ENCODE measurements at places on chromosomes 1 and 21.

DNA sequence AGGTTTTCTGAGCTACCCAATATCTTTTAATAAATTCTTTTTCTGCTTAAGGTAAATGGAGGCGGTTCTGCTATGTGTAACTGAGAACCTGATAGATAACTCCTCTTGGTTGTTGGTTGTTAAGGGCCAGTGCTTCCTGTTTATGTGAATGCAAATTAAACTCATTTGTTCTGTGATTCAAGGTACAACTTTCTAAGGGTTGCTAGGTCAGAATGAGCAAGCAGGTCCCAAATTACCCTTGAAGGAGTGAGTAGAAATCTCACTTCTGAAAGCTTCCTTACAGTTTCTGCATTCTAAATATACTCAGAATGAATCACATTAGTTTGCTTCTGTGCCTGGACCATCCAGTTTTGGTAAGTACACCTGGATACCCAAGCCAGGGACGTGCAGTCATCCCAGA lies 15.5 kb upstream of the FAM78B start:
- DNase-seq, result no peak

DNA sequence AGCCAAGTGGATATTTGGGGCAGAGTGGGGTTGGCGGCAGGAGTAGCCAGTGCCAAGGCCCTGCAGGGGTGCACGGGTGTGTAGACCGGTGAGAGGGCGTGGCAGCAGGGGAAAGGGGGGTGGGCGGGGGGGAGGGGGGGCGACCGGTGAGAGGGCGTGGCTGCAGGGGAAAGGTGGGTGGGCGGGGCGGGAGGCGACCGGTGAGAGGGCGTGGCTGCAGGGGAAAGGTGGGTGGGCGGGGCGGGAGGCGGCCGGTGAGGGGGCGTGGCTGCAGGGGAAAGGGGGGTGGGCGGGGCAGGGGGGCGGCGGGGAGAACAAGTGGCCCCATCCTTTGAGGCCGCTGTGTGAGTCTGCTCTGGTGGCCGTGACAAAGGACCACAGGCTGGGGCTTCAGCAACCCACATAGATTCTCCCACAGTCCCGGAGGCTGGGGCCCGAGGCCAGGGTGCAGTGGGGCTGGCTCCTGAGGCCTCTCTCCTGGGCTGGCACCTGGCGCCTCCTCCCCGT lies 25.8 kb downstream of the RRP1 start:
- DNase-seq, result no peak

DNA sequence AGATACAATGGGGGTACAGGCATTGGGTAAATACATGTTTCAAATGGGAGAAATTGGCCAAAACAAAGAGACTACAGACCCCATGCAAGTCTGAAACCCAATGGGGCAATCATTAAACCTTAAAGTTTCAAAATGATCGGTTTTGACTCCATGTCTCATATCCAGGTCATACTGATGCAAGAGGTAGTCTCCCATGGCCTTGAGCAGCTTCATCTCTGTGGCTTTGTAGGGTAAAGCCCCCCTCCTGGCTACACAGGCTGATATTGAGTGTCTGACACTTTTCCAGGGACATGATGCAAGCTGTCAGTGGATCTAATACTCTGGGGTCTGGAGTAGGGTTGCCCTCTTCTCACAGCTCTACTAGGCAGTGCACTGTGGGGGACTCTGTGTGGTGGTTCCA lies 286.1 kb downstream of the LRRIQ3 start:
- DNase-seq, result no peak

GRCh38 chr1:106944721-106945120 lies 111.8 kb upstream of the PRMT6 start:
- DNase-seq, result no peak

- no peak for DNase-seq
These were observed 406 bp downstream of the HTR1D start for GRCh38 chr1:23216771-23217420.

- DNase-seq, result no peak
These were observed 514.7 kb downstream of the PLPP3 start for GRCh38 chr1:56064705-56065104.

GRCh38 chr1:168419736-168420135 lies 124.1 kb downstream of the XCL2 start:
- DNase-seq, result no peak

- DNase-seq, result no peak
These were observed 73.9 kb downstream of the NENF start for GRCh38 chr1:212506666-212507065.

GRCh38 chr1:2556277-2556677 lies at the start of gene TNFRSF14:
Gene TNFRSF14 (plus strand): TSS chr1:2556371. CDS start chr1:2556665, 294 bp downstream.
- no peak for DNase-seq

- peak; percentile 33 for DNase-seq
These were observed 2.4 kb upstream of the TARS2 start for GRCh38 chr1:150484861-150485260.

- DNase-seq, result no peak
These were observed 7.0 kb upstream of the C1orf146 start for GRCh38 chr1:92210701-92211100.

- DNase-seq, result peak; percentile 54
These were observed 151.3 kb downstream of the ETS2 start for GRCh38 chr21:38956856-38957571.

DNA sequence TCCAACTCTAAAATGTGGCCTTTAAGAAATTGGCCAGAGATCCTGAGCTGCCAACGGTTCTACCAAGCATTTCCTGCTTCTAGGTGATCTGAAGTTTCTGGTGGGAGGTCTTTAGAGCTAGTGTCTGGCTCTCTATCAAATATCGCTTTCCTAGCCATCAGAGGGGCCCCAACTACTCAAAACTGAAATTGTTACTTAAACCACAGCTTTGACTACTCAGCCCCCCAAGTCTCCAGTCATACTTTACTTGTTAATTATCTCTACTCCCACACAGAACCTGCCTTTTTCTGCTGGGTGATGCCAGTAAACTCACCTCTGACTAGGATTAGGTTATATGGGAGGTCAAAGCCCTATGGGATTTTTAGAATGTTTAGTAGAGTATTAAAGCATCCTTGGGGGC lies 95.1 kb downstream of the FASLG start:
- no peak for DNase-seq

- no peak for DNase-seq
These were observed 66.0 kb upstream of the SLC25A33 start for GRCh38 chr1:9473032-9473807.

DNA sequence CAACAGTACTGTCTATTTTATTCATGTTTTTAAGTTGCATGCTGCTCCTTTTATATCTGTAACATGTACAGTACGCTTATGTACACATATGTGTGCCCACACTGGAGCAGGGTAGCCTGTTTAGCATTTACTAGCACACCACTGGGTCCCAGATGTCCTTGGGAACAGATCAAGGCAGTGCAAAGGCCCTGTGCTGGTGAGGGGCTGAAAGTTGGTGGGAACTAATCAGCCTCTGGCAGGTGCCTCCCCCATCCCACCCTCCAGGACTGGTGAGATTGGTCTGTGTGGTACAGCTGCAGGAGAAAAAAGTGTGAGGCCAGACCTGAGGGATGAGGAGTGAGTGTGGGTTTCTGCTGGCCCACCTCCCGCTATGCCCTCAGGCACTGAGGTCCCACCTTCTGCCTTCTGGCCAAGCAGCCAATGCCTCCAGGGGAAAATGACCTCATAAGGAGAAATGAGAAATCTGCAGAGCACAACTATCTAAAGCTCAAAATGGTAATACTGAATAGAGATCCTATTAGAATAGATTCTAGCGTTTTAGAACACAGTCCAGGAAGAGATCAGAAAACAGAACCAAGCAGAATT lies 58.9 kb downstream of the POFUT2 start:
- DNase-seq, result no peak

- no peak for DNase-seq
These were observed 20.2 kb downstream of the NCMAP start for GRCh38 chr1:24575905-24576587.

GRCh38 chr1:8218351-8219092 lies 99.4 kb upstream of the SLC45A1 start:
- peak; percentile 87 for DNase-seq

GRCh38 chr1:31872658-31873636 lies 57.1 kb upstream of the SPOCD1 start:
- DNase-seq, result peak; percentile 46

GRCh38 chr1:184567637-184568036 lies 180.8 kb downstream of the C1orf21 start:
- peak; percentile 48 for DNase-seq

GRCh38 chr1:237005674-237006073 lies 1.4 kb upstream of the MT1HL1 start:
- no peak for DNase-seq

- no peak for DNase-seq
These were observed 65.2 kb upstream of the KLHDC7A start for GRCh38 chr1:18415448-18416027.

DNA sequence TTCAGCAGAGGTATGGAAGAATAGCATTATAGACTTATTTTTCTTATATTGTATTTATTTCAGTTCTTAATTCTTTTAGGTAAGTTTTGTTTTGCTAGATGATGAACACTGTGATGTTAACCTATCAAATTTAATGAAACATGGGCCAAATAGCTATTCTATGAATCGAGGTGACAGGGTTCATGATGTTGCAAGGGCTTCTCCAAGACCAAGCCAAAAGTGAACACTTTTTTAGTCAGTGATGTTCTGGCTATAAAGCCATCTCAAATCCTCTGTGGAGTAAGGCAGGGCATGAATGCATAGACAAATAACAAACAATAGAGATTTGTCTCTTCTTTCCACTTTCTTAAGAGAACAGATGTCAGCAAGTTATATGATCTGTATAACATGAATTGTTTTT lies 26.7 kb downstream of the C1orf146 start:
- no peak for DNase-seq

DNA sequence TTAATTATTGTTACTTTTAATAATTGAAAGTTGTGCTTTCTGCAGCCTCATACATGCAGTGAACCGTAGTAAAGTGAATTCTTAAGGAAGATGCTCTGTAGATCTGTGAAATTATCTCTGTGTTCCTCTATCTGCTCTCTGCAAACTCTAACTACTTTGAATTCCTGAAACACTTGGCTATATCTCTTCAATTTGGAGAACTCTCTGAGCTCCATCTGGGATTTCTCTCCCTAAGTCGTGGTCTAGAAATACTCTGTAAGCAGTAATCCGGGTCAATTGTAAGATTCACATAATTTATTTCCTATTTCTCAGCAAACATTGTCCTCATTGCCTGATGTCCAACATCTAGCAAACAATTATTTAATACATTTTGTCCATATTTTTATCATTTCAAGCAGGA lies 164.9 kb downstream of the USH2A start:
- no peak for DNase-seq

DNA sequence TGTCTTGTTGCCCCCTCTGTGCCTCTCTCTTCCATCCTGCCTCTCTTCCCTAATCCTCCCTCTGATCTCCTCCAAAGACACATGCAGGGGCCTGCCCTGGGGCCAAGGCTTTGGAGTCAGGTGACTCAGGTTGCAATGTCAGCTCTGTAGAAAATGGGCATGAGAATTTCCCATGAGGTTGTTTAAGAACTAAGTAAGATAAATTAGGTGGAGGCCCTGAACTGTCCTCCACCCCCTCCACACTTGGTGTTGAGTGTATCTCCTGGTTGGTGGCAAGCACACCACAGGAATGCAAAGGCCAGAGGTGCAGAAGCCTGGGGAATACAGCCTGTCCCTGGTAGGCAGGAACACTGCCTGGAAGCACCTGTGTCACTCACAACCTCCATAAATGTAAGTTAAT lies 63.9 kb upstream of the GRIK3 start:
- DNase-seq, result no peak

- no peak for DNase-seq
These were observed 69.2 kb downstream of the MORN1 start for GRCh38 chr1:2322065-2322571.

DNA sequence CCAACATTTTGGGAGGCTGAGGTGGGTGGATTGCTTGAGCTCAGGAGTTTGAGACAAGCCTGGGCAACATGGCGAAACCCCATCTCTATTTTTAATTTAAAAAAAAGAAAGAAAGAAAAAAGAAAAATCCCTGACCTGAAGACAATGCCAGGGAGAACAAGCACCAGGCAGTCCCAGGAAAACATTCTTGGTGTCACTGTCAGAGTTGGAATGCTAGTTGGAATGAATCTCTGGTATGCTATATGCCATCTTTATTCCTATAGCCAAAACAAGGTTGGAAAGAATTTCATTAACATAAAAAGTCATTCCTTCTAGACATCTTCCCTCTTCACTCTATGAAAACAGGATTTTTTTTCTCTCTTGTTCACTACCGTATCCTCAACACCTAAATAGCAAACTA lies 2.8 kb downstream of the DNAJC8 start:
- DNase-seq, result no peak

GRCh38 chr1:55821234-55821633 lies 606.1 kb upstream of the USP24 start:
- no peak for DNase-seq

DNA sequence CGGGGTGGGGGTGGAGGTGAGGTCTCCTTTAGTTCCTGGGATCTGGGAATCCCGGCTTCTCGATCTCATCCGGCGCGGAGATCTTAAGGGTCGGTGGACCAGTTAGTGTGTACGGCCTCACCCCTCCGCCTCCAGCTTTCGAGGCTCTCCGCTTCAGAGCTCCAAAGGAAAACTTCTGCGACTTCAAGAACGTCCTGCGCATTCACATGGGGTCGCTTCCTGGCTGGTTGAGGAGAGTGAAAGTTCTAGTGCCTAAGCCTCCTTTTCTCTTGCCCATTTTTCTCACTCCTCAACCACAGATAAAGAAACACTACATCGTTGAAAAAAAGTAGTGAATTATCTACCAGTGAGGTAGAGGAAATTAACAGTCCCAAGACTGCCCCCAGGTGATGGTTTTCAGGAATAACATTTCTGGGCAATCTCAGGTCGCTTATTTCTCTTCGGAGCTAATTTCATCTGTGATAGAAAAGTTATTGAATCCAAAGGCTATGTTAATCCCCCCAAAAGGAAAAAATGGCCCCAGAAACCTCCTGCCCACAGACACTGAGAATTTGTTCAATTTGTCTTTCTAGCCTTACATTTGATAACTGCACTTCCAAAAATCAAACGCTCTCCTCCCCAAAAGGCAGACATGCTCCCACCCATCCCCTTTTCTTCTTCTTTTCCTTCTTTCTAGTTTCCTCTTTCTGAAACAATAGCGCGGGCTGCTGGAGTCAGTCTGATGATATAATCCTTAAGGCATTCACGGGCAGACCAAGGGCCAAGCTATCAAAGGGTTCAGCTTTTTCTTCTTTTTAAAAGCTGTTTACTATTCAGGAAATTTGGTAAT lies 20.6 kb upstream of the TBX15 start:
- DNase-seq, result peak; percentile 50

DNA sequence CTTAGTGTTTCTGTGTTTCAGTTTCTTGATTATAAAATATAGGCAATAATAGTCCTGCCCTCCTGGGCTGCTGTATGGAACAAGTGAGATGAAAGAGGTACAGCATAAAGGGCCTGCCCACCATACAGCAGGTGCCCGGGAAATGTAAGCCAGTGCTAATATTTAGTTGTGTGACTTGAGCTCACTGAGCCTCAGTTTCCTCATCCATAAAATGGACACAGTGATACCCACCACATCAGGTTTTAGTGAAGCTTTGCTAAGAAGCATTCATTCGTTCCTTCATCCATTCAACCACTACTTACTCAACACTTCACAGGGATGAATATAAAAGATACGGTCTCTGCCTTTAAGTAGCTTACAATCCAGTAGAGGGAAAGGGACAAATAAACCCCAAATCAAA lies 19.9 kb downstream of the CNTN2 start:
- DNase-seq, result no peak

All from suppressor macrophage (primary cell).